Activated naive CD8-positive, alpha-beta T cell treated with anti-CD3 and anti-CD28 coated beads, Interleukin-2, amount 10 ng/mL, durations not matched to agents 7 days and 5 days (primary cell): ENCODE measurements at places on chromosomes 11 and 22.

DNA sequence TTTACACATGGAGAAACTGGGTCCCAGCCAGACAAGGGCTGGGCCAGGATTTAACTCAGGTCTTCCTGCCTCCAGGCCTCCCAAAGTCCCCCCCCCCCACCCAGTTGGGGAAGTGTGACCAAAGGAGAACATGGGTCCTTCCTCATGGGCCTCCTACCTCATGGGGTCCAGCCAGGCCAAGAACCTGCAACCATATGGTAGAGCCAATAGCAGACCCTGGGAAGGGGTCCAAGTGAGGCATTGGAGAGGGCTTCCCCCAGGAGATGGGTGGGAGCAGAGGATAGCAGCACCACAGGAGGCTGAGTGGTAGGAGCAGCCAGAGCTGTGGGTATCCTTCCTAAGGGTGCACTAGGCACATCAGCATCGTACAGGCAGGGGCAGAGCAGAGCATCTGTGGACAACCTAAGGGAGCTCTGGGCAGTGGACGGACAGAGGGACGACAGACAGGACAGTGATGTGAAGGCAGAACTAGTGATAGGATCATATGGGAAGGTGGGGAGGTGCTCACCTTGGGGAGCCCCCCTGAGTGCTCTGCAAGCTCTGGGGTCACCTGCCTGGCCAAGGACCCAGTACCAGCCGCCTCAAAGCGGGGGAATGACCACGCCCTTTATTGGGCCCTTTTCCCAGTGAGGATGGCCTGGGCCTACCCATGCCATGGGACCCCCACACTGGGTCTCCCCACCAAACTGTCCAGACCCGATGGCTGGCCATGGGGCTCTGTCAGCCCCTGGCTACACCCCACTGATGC is 4.5 kb downstream of the ARVCF start:
- DNase-seq = no peak

DNA sequence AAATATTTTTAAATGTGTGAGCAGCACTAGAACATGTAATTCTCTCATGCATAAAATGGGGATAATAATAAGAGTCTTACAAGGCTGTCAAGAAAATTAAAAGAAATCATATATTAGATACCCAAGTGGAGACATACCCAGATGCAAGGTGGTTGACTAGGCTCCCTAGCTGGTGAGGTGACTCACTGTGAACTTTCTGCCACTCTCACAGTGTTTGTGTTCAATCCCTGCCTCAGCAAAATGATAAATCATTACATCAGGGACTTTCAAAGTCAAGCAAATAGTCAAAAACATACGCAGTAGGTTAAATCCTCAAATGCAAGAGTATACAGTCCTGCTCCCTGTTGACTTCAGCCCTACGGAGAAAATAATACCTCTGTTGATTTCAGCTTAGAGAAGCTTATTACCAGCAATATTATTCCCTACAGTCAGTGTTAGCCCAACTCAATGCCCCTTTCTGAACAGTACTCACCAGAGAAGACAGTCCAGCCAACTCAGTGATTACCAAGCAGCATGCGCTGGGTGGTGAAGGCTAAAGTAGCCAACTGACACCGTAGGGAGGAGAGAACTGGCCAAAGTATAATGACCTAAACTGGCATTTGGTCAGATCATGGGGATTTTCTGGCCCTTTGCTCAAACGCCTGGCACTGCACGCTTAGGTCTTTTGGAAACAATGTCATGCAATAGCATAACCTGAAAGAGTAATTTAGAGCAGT is 73.1 kb upstream of the BARX2 start:
- DNase-seq = no peak

- DNase-seq = no peak
These were observed 57.4 kb downstream of the JAM3 start for GRCh38 chr11:134126217-134126822.

DNA sequence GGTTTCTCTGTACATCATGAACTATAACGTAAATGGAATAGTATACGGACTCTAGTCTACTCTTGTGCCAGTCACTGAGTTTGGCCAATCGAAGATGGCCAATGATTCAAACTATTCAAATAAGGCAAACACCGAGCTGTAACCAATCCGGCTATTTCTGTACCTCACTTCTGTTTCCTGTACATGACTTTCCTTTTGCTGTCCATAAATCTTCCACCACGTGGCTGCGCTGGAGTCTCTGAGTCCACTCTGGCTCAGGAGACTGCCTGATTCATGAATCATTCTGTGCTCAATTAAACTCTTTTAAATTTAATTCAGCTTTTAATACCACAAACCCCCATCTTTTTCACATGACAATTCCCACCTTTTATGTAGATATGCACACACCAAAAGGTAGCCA is 1.5 kb upstream of the JAML start:
- no peak for DNase-seq

DNA sequence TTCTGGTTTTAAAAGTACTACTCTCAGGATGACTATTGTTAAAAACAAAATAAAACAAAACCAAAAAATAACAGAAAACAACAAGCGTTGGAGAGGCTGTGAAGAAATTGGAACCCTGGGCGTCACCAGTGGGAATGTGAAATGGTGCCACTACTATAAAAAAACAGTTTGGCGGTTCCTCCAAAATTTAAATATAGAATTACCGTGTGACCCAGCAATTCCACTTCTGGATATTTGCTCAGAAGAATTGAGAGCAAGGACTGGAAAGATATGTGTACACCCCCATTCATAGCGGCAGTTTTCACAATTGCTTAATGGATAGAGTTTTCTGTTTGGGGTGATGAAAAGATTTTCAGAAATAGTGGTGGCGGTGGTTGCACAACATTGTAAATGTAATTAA is 8.6 kb downstream of the APOA4 start:
- DNase-seq = no peak

DNA sequence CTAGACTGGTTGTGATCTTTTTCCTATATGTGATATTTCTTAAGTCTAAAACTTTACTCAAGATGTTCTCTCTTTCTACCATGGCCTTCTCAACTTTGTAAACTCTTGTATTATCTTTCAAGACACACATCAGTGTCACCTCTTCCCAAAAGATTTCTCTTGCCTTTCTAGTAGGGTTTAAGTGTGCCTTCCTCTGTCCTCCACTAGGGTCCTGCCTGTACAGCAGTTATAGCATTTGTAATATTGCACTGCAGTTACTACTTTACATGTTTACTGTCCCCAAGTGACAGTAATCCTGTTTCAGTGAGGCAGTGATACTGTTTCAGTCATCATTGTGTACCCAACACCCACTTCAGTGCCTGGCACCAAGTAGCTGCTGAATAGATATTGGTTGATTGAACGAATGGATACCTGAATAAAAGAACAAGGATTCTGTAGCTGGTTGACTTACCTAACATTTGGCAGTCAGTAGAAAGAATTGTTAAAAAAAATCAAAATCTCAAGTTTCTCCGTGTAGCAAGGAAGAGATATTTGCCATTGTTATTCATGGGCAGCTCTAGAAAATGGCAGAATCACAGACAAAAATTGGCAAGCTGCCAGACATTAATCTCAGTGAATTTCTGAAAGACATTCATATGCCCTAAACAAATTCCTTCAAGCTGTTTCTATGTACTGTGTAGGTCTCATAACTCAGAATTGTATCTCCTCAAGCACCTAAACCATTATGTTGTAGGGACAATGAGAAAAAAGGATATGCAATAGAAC is 79.4 kb downstream of the RBMXL2 start:
- no peak for DNase-seq

GRCh38 chr11:33721426-33721825 is 14.8 kb downstream of the CD59 start:
- DNase-seq = no peak

GRCh38 chr11:98587884-98588283 is 432.9 kb upstream of the CNTN5 start:
- DNase-seq = no peak

- no peak for DNase-seq
These were observed 1.5 kb upstream of the AGBL2 start for GRCh38 chr11:47716692-47717091.

DNA sequence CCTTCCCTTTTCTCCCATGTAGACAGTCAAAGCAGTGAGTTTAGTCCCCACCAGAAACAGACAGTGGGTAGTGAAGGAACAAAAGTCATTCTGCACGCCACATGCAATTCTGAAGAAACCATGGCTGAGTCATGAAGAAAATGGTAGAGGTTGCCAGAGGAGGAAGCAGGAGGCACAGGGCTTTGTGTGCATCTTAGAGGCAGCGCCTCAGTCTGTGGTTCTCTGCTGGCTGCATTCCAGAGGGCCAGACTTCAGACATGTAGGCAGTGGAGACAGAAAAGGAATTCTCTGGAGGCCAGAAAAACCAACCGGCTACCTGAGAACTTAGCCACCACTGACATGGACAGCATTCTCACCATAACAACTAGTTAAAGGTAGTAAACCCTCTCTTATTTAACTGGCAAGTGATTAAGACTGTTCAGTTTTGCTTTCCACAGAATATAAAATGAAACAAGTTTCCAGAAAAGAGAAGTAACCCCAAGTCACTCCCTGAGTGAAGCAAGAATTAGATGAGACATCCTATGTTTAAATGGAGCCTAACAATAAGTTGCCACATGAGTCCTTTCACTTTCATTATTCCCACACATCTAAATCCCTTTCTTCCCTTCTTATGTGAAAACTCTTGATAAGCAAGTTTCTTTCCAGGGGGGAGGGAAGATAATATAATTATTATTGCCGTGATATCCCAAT is 556.1 kb downstream of the SOX6 start:
- no peak for DNase-seq

GRCh38 chr22:48536541-48537342 is 1290.9 kb downstream of the BRD1 start:
- DNase-seq = no peak

- no peak for DNase-seq
These were observed at the start of gene HEPHL1 for GRCh38 chr11:94020777-94021481. TSS of gene HEPHL1 (plus strand) at chr11:94021354. CDS start at chr11:94021369, 15 bp downstream.

GRCh38 chr11:133577403-133577802 is 45.1 kb upstream of the OPCML start:
- DNase-seq = no peak

DNA sequence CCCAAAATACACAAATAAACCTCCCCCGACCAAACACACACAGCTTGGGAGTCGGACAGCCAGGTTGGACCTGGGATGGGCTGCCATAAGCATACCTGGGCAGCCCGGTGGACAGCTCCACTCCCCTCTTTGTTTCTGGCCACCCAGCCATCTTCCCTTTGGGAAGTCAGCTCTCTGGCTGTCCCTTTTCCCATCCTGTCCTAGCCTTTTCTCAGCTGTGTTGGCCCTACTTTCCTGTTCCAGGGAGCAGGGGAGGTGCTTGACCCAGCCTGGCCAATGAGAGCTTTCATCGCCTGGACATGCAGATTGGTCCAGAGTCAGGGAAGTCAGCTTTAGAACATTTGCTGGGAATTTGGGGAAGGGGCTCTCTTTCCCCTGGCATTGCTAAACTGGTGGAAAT is 68.7 kb upstream of the NECTIN1 start:
- DNase-seq = no peak

DNA sequence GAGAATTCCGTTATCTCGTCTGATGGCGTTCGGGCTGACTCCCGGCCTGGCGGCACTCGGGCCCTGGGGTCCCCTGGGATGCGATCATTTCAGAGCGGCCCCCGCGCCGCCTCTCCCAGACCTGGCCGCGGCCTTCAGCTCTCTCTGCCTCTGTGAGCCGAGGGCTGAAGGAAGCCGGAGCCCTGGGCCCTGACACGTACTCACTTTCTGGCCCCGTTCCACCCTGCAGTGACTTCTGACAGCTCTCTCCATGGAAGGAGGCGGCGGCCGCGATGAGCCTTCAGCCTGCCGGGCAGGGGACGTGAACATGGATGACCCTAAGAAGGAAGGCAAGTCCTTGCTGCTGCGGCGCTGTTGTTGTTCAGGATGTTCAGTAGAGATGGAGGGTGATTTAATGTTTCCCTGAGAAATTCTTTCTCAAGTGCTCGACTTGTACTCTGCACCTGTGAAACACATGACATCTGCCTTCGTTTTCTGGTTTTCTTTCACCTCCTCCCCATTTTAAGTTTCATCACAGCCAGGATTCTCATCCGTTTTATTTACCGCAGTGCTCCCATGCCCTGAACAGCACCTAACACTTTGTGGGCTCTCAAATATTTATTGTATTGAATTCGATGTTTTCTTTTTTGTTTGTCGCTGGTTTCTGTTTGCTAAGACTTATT is 612 bp downstream of the GTSE1 start:
- DNase-seq = no peak

DNA sequence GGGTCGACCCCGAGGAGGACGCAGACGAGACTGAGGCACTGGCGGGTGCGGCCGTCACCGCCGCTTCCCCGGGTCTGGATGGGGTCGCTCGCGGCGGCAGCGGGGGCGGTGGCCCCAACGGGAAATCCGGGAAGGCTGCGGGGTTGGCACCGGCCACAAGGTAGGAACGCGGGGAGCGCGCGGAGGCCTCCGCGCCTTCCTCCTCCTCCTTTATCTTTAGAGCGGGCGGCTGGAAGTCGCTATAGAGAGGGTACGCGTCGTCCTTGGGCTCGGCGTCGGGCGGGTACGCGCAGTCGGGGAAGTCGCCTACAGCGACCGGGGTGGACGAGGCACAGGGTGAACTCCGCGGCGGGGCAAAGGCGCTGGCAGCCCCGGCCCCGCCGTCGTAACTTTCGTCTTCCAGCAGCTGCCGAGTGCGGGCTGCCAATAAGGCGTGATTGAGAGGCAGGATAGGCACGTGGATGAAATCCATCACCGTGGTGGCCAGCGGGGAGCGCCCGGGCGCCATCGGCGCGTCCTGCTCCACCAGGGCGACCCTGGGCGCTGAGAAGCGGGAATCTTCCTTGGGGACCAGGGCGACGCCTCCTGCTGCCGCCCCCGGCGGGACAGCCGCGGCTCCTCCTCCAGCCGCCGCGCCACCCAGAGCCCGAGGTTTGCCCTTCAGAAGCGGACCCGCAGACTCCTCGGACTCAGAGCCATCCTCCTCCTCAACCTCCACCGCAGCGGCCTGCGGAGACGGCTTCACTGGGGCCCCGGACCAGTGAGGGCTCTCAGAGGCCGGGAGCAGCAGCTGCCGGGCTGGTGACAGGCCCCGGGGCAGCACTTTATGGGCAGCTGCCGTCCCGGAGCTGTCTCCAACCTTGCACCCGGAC is 1.7 kb downstream of the PGR start:
- DNase-seq = peak; percentile 29

GRCh38 chr22:46112405-46112804 is 37.9 kb upstream of the PPARA start:
- DNase-seq = no peak
